ENCODE measurements at places on chromosomes 13 and 19.
A peak's percentile ranks its signal among the peaks of the same experiment; 100 is the strongest.

DNA sequence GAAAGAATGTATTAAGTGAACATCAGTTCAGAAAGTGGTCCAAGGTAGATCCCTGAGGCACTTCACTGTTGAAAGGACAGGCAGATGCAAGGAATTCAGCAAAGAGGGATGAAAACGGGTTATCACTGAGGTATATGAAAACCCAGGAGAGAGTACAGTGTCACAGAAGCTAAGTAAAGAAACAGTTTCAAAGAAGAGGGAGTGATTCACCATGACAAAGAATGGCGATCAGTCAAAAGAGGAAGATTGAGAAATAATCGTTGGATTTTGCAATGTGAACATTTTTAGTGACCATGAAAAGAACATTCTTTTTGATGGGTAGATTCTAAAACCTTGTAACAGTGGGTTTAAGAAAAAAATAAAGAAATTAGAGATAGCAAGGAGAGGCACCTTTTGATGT is 99.3 kb downstream of the EPSTI1 start:
- no peak for DNase-seq

GRCh38 chr19:28012361-28012760 is 1200.6 kb downstream of the UQCRFS1 start:
- no peak for DNase-seq

DNA sequence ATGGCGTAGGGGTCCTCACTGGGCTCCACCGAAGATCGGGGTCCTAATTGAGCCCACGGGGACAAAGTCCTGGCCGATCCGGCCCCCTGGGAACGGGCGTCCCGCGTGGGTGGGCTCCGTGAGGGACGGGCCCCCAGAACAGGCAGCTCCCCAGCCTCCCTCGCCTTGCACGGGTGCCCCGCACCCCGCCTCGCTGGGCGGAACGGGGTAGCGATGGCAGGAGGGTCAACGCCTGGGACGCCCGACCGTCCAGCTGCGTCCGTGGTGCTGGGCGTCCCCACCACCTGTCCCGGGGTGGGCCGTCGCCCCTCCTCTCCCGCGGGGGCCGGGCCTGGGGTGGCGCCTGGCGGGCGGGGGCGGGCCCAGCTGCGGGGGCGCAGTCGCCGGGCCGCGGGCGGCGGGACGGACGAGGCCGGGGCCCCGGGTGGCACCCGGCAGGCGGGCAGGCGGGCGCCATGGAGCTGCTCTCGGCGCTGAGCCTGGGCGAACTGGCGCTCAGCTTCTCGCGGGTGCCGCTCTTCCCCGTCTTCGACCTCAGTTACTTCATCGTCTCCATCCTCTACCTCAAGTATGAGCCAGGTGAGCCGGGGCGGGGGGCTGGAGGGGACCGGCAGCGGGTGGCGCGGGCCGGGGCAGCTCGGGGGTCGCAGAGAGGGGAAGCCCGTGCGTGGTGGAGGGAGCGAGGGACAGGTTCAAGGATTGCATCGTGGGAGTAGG is at the start of gene TMEM38A:
TSS of gene TMEM38A (plus strand) at position 377 of the 717 bp plus-strand sequence. CDS start at position 456, 79 bp downstream.
- DNase-seq: peak; percentile 59

- no peak for DNase-seq
These were observed 113.1 kb downstream of the ABCC4 start for GRCh38 chr13:95188128-95188527.

- no peak for DNase-seq
These were observed 41.7 kb upstream of the MAP3K10 start for GRCh38 chr19:40149501-40149900.
